ENCODE measurements at places on chromosomes 6 and 20.
A peak's percentile ranks its signal among the peaks of the same experiment; 100 is the strongest.

- DNase-seq, result no peak
Measured at GRCh38 chr6:157135691-157136090, 187.6 kb downstream of the TMEM242 start.

- DNase-seq, result no peak
Measured at GRCh38 chr6:5139828-5140771, 55.0 kb downstream of the PPP1R3G start.

GRCh38 chr6:87806099-87806498 lies 104.1 kb upstream of the AKIRIN2 start:
- no peak for DNase-seq

- no peak for DNase-seq
Measured at GRCh38 chr20:50089787-50090177, 23.2 kb downstream of the UBE2V1 start.

GRCh38 chr20:14951707-14952418 lies 614.5 kb upstream of the FLRT3 start:
- DNase-seq, result no peak

DNA sequence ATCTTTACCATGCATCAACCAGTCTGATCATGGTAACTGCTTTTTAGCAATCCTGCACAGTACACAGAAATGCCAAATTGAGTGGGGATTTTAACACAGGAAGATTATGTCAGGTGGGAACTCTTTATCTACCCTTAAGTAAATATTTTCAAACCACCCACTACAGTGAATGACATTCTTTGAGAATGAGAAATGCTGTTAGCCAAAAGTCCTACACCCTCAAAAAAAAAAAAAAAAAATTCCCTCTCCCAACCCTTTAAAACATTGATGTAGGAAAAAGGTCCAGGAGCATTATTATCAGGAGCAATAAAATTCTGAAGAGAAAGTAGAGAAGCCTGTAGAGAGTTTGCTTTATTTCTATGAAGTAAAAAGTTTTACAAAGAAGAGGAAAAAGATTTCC lies 307.2 kb upstream of the THEMIS start:
- no peak for DNase-seq

DNA sequence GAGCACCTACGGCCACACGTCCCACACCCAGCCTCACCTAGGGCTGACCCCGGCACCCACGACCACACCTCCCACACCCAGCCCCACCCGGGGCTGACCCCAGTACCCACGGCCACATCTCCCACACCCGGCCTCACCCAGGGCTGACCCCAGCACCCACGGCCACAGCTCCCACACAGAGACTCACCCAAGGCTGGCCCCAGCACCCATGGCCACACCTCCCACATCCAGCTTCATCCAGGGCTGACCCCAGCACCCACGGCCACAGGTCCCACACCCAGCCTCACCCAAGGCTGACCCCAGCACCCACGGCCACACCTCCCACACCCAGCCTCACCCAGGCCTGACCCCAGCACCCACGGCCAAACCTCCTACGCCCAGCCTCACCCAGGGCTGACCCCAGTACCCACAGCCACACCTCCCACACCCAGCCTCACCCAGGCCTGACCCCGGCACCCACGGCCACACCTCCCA lies 36.7 kb downstream of the NINL start:
- DNase-seq, result no peak

DNA sequence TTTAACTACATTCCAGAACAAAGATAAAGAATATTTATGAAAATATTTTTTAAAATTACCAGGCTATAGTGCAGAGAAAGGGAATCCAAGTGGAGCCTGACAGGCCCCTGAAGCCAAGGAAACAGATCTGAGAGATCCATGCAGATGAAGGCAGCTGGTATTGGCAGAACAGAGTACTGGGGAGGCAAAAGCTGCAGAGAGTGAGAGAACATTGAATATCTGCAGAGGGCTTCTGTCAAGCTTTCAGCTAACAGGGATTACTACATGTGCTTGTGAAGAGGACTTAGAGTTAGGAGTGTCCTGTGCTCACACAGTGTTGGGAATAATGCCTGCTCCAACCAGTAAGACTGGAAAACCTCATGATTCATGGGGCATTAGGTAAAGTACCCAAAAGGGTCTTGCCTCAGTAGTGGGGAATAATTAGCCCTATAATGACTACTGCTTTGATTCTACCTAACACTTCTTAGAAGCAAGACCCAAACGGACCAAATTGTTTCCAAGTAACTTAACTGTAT lies 657.2 kb downstream of the DHX35 start:
- DNase-seq, result no peak

- DNase-seq, result no peak
Measured at GRCh38 chr6:116982401-116982800, 105.4 kb downstream of the RFX6 start.

GRCh38 chr20:11271319-11271718 lies 597.5 kb upstream of the JAG1 start:
- no peak for DNase-seq

- peak; percentile 27 for DNase-seq
Measured at GRCh38 chr6:27752038-27752885, 159.9 kb downstream of the OR2B2 start.

DNA sequence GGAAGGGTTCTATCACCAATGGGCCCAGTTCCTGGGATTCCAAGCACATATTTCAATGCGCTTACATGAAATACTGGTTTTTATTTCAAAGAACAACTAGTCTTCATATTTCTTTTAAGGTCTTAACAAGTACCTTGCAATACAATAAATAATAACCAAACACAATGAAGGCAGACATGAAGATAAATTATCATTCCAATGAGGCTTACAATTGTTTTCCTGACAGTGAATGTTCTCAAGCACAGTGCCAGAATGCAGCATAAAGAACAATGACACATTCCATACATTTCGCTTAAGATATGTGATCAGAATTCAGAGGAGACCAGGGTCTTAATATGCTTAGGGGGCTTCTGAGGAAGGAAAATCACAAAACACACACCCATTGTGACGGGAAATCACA lies 26.3 kb downstream of the RAMACL start:
- no peak for DNase-seq

- DNase-seq, result no peak
Measured at GRCh38 chr6:88629838-88630494, 333.5 kb downstream of the RNGTT start.

GRCh38 chr20:1307571-1307971 lies 21.4 kb downstream of the SDCBP2 start:
- no peak for DNase-seq

- DNase-seq, result no peak
Measured at GRCh38 chr20:52937591-52938100, 34.5 kb upstream of the TSHZ2 start.

DNA sequence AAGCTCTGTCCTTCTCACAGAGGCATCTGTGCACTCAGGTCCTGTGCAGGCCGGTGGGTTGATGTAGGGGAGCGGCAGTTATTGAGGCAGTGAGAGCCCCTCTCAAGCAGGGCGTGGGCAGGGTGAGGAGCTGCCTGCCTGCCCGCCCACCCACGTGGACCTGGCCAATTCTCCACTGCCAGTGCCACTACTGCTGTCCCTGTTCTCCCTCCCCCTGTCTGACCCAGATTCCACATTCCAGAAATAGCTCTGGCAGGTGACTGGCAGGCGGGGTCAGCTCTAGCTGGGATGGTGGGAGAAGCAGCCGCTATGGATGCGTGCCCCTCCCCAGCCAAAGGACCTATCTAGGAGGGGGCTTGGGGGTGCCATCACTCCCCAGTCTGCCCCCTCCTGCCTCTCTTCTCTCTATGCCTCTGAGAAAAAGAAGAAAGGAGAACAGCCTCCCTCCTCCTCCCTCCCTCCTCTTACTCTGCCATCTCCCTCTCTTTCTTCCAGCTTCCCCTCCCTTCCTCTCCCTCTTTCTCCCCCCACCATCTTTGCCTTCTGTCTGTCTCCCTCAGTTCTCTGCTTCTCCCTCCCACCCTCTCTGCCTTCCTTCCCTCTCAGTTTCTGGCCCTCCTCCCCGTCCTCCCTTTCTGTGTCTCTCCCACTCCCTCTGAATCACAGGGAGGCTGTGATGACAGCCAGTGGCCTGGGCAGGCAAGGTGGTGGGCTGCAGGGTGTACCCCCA lies 86.5 kb upstream of the MYL9 start:
- no peak for DNase-seq

DNA sequence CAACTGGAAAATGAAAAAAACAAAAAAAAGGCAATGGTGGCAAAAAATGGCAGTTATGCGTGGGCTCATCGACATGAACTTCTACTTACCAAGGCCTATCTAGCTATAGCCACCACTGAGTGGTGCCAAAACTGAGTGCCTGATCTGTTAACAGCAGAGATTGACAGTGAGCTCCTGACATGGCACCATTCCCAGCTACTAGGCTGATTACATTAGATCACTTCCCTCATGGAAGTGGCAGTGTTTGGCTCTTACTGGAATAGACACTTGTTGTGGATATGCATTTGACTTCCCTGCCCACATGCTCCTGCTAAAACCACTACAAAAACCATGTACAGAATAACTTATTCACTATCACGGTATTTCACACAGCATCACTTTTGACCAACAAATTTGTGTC lies 216.1 kb upstream of the SGK1 start:
- DNase-seq, result no peak

DNA sequence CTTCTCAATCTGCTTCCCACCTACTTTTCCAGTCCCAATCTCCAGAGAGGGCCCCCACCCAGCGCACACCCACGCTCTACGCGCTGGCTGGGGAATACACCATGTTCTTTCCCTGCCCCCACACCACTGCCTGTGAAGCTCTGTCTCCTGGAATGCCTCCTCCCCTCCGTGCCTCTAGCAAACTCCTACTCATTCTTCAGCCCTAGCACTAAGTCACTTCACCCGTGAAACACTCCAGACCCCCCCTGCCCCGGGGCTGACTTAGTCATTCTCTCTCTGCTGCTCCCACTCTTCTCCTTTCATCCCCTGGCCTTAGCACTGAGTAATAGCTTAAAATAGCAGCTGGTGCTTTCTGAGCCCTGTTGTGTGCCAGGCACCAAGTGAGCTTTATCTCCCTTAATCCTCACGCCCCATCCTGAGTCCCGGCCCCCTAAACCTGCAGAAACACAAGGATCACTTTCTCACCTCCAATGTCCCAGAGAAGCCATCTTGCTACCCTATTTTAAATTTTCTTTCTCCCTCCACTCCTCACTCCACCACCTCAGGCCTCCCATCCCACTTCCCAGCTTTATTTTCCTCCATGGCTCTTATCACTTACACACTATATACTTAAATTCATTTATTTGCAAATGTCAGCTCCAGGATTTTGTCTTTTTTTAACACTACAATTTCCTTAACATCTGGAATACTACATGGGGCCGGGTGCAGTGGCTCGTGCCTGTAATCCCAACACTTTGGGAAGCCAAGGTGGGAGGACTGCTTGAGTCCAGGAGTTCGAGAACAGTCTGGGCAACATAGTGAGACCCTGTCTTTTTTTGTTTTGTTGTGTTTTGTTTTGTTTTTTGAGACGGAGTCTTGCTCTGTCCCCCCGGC lies 6.3 kb upstream of the PARD6B start:
- DNase-seq, result peak; percentile 66

DNA sequence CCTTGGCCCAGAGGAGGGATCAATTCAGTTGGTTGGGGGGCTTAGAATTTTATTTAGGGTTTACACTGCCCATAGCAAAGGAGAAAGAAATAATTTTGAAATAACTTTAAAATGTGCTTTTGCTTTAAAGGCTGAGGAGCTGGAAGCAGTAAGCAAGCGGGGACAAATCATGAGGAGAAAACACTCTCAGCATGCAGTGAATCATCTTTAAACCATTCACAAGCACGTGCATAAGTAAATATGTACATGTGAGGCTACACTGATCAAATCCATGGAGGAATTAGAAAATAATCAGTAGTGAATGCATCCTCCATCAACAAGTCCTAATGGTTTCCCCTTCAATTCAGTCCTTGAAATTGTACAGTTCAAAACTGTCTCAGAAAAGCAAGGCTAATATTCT lies 181.0 kb downstream of the MTFR2 start:
- no peak for DNase-seq

- DNase-seq, result no peak
Measured at GRCh38 chr20:23652371-23652770, 14.6 kb upstream of the CST3 start.

GRCh38 chr6:52672412-52673025 lies 1.6 kb downstream of the TMEM14A start:
- no peak for DNase-seq

GRCh38 chr6:135854799-135855198 lies 3.3 kb downstream of the PDE7B start:
- DNase-seq, result no peak

GRCh38 chr20:32585586-32586127 lies 524 bp upstream of the NOL4L start:
- no peak for DNase-seq

- DNase-seq, result no peak
Measured at GRCh38 chr6:53284901-53285300, 63.8 kb downstream of the ELOVL5 start.

- DNase-seq, result no peak
Measured at GRCh38 chr6:32140420-32141046, 10.4 kb upstream of the FKBPL start.

GRCh38 chr6:56833127-56833791 lies 121.6 kb upstream of the BEND6 start:
- no peak for DNase-seq

DNA sequence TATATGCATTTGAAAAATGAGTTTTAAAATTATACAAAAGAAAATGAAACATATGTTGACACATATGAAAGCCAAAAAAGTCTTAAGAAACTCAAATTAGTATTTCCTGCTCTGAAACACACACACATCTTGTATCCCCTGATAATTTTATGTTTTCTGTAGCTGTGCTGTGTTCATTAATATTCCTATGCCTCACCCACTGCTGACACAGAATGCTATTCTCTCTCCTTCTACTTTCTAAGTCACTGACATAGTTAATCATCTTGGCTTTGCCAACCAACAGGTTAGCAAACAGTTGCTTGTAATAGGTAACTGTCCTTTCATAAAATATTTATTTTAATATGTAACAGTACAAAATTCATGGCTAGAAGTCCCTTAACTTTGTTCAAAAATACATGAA lies 140.7 kb downstream of the DST start:
- no peak for DNase-seq

GRCh38 chr6:72524011-72524645 lies 97.7 kb upstream of the KCNQ5 start:
- no peak for DNase-seq

DNA sequence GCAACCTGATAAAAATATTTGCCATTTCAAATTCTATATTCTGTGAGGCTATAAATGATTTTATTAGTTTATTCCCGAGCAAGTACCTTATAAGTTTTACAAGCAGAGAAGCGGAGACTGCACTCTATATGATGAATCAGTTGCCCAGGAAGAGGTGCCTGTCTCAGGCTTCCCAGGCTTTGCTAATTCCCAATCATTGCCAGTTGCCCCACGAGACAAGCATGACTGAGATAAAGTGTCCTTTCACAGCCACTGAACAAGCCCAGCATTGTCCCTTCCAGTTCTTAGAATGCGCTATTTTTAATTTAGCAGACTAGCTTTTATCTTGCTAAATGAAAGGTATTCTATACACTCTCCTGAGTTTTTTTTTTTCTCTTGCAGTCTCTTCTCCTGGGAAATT lies 260.7 kb downstream of the ALDH8A1 start:
- DNase-seq, result no peak

- peak; percentile 78 for DNase-seq
Measured at GRCh38 chr6:32970413-32971241, 2.2 kb downstream of the BRD2 start.

Measured in stimulated activated CD4-positive, alpha-beta T cell treated with anti-CD3 and anti-CD28 coated beads, Interleukin-4, amount 100 ng/mL, for 48 hours (primary cell).